ENCODE measurements at places on chromosomes 2 and 18.

- no peak for DNase-seq
Measured at GRCh38 chr2:44983836-44984604, 25.2 kb downstream of the SIX2 start.

- DNase-seq: no peak
Measured at GRCh38 chr2:104249629-104250028, 604.3 kb upstream of the POU3F3 start.

DNA sequence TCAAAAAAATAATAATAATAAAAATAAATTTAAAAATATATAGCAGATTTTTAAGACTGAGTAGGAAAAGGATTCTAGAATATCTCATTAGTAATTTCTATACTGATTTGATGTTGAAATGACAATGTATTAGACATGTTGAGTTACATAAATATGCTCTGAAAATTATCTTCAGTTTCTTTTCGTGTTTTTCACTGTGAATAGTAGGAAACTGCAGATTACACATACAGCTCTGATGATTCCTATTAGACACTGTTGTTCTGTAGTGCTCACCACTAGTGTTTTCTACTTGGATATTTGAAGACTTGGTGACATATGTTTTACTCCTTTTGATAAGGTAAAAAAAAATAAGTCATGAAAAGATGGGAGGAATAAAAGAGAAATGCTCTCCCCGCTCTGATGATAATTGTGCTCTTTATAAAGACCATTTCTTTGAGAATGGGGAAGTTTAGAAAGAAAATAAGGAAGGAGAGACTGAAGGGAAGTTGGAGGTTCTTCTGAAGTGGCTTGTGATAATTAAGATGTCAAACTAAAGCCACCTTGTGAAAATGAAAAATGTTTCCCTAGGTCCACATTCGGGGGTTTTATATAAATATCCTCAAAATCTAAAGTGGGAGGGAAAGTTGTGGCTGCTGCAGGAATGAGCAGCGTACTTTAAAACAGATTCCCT, 52.9 kb downstream of the SLC9A2 start:
- DNase-seq: no peak

DNA sequence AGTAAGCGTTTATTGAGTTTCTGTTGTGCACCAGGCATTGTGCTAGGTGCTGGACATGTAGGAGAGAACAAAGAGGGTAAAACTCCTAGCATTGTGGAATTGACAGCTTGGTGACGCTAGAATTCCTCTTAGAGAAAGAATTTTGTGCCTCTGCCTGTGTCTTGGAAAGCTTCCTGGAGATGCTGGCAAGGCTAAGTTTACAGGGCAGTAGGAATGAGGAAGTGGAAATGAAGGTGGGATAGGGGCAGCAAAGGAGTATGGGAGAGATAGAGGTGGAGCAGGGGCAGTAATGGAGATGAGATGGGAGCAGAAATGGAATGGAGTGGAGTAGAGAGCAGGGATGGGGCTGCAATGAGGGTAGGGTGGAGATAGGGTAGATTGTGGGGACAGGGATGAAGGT, 29.8 kb downstream of the GPR39 start:
- DNase-seq: no peak

GRCh38 chr2:216683846-216684245, 11.5 kb downstream of the IGFBP5 start:
- no peak for DNase-seq

DNA sequence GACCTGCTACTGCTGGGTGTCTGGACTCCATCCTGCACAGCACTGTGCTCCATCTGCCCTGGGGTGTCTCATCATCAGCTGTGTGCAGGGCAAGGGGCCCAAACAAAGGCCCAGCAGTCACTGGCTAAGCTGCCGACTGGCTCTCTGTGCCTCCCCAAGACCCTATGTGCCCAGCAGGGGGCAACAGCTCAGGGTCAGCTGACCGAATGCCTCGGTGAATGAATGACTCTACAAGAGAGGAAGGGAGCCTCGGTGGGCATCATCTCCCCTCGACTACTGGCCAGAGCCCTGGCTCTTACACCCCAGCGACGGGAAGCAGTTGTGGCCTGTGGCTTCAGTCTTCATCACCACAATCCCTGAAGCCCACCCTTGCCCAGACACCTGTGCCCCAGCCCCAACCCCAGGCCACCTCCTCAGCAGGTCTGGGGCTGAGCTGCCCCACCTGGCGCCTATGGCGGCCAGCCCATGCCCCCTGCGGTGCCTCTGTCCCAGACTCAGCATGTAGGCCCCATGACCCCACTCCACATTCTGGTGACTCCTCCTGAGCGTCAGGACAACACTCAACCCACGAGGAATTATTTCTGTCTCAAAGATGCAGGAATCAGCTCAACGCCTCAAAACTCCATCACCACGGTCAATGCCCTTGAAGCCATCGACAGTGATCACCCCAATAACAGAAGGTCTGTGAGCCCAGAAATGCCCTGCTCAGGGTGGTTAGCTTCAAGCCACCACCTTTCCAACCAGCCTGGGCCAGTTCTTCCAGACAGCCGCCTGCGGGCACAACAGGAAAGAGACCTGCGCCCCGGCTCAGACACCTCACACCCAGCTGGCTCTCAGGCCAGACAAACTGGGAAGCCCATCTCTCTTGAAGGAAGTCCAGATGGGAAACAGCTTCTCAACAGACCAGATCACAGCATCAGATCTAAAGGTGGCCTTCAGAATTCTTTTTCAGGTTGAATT, 1.6 kb upstream of the GPR17 start:
- DNase-seq: no peak

GRCh38 chr18:77037567-77037966, 95.0 kb downstream of the MBP start:
- no peak for DNase-seq

GRCh38 chr18:378079-378478, 110.2 kb upstream of the THOC1 start:
- no peak for DNase-seq

GRCh38 chr18:8260827-8261226, 348.4 kb upstream of the RAB12 start:
- no peak for DNase-seq

GRCh38 chr2:191117341-191117740, 33.5 kb downstream of the STAT4 start:
- no peak for DNase-seq

GRCh38 chr2:43218155-43218701, 8.2 kb downstream of the ZFP36L2 start:
- DNase-seq: no peak

DNA sequence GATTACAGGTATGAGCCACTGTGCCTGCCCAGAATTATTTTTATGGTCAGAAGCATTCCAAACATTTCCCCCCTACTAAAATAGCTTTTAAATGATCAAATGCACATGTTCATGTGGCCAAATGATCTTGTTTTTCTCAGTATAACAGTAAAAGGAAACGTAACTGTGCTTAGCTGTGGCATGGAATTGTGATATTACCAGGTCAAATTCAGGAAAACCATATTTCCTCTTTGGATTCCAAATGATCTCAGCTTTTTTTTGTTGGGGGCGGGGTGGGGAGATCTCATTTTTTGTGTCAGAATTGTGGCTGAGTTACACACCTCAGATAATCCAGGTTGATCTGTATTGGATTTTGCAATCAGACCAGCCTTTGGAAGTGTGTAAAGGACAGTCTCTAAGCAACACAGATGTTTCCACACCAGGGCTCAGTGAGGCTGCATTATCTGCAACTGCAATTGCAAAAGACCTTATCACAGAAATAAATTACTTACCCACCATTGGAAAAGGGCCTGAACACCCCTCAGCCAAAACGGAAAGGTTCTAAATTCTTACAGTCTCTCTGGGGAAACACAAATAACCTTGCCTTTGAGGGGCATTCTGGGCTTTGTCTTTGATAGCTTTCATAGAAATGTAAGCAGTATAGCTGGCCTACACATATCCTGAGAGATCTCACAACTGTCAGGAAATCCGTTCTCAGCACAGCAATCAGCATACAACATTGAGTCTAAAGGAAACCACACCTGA, 8.4 kb downstream of the CASP10 start:
- no peak for DNase-seq

- DNase-seq: no peak
Measured at GRCh38 chr2:55883357-55883756, 40.2 kb downstream of the EFEMP1 start.

DNA sequence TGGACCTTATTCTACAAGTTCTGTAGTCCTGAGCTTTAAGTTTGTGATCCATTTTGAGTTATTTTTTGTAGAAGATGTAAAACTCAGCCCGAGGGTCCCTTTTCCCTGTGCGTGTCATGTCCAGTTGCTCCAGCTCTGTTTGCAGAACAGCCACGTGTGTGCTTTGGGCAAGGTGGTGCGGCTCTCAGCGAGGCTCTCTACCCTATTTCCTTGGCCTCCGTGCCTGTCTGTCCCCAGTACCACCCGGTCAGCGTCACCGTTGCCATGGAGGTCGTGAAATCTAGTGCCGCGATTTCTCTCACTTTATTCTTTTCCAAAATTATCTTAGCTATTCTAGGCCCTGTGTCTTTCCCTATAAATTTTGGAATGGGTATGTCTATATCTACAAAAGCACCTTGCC, 141.0 kb upstream of the CTDP1 start:
- no peak for DNase-seq

DNA sequence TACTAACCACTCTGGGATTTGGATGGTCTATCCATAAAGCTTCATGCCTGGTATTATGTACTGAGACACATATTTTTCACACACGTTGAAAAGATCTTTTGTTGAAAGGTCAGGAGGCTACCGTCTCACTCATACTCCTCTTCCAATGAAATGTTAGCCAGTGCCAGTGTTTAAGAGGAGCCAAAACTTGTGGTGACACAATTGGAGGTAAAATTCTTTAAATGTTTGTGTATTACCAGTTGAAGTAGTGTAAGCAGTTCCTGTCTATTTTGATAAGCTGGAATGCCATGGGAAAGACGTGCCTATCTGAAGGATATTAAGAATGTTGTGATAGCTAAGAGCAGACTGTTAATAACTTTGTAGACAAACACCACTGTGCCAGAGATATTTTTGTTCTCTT, 32.1 kb downstream of the MARCHF7 start:
- no peak for DNase-seq

GRCh38 chr2:12010779-12011178, 264.3 kb downstream of the LPIN1 start:
- DNase-seq: no peak

DNA sequence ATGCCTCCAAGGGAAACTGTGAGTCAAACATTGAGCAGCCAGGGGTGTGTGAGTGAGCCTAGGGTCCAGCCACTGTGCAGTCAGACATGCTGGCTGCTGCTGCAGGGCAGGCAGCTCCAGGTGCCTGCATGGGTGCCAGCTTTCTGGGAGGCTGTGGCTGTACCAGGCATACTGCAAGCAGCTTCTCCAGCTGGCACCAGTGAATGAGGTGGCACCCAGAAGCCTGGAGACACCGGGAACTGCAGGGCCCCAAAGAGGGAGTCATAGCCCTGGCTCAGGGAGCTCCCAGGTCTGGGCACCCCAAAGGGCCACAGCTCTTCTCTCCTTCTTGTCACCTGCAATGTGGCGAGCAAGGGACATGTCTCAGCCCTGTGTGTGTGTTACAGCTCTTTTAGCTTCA, 283.2 kb downstream of the RPRM start:
- DNase-seq: no peak

DNA sequence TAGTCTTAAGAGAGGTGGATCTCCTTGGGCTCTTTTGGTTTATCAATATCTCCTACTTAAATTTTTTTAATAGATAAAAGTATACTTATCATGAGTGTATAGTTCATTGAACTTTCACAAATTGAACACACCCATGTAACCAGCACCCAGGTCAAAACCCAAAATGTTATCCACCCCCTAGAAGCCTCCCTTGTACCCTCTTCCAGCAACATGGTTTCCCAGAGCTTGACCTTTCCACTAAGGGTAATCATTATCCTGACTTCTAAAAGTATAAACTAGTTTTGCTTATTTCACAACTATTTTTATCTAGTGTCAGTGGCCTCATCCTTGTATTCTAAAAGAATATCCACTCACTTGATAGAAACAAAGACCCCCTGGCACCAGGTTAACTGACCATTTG, 106.8 kb downstream of the MDH1 start:
- no peak for DNase-seq

DNA sequence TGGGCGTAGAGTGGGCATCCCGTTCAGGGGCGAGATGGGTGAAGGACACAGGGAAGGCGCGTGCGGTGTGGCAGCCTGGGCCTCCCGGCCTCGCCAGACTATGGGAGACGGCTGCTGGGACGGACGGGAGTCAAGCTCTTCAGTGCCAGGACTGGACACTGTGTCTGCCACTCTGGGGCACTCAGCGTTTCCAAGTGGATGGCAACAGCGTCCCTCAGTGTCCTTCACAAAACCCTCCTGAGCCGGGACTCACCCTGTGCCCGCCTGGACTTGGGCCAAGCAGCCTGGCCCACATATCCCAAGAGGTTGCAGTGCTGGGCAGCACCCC, 16.3 kb upstream of the BOK start:
- DNase-seq: no peak

DNA sequence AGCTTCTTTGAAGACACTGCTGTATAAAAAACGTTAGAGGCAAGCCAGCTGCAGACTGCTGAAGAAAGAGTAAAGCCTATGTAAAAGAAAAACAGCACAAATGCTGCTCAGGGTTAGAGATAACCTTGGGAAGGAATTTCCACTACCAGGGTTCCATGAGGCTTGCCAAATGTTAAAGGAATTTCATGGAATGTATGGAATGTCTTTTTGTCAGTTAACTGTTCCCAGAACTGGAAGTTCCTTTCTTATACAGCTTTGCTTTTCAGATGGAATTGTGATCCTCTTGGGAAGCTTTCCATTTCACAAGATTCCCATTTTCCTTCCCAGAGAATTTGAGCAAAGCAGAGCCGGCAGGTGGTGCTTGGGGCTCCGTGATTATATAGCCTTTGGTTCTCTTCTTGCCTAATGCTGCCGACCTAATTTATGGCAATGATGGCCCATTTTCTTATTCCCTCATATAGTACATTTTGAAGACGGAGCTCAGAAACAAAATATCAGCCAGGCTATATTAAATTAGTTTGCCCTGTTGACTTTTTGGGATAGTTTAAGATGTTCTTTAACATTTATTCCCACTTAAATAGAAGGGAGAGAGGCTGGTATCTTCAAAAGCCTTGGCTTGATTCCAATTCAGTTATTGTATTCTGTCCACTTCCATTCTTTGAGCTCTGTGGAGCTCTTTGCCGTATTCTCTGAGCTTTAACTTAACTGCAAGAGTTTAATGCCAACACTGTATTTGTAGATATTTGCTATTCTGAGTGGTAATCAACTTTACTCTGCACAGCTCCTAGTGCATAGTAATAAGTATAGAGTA, 162.3 kb downstream of the PHLPP1 start:
- DNase-seq: no peak

DNA sequence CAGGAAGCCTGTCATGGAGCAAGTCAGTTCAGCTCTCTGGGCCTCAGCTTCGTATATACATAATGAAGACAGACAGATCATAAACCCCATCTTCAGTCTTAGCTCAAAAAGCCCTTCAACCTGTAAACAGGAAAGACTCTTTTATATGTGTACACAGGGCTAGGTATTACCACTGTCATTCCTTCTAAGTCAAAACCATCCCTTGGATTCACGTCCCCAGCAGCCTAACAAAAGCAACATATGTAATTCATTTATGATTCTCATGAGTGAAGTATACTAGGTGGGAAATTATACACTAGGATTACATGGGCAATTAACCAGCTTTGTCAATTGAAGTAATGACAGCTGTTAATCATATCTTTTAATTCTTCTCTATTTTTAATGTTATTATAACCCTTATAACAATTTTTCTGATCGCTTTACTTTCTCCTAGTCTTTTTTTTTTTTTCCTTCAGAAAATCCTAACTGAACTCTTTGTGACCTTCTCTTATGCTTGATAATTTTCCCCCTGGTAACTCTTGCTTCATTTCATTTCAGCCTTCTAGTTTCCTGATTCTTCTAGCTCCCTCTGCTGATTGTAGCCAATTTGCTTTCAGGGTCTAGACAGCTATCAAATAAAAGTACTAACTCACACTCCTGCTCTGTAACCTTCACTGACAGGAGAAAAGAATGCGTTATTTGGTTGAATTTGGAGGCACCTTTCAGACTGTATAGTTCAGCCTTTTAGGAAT, 99.7 kb downstream of the RBM43 start:
- DNase-seq: no peak

All from stimulated activated CD4-positive, alpha-beta T cell treated with anti-CD3 and anti-CD28 coated beads, TNF-alpha, amount 100 ng/mL, for 24 hours (primary cell).